ENCODE measurements at places on chromosomes 13 and 19. TPM values are rescaled to one million over a fixed set of nuclear protein-coding genes. Genes with fewer than 3 reads are reported as not detected.

- no peak for DNase-seq
Measured at GRCh38 chr19:41853768-41854167, 6.3 kb upstream of the RPS19 start.

- peak; percentile 64 for DNase-seq
Measured at GRCh38 chr13:57624565-57625435, 6.7 kb upstream of the PCDH17 start.

DNA sequence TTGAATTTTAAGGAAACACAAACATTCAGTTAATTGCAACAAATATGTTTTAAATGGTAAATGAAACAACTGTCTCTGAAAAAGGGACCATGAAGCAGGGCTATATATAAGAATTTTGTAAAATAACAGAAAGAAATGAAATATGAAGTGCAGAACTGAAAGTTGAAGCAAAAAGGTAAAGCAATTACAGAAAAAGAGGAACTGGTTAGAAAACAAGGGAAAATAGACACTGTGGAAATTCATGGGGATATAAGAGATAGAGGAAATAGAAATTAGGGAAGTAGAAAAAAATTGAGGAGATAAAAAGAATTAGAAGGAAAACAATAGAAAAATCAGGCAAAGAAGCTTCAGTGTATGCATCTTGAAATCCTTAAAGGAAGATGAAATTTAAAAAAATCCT is 40.0 kb upstream of the TDRD3 start:
- no peak for DNase-seq

GRCh38 chr19:16778796-16779411 is 50.3 kb upstream of the SIN3B start:
- peak; percentile 39 for DNase-seq

- DNase-seq, result no peak
Measured at GRCh38 chr13:112831196-112831595, 137.8 kb upstream of the MCF2L start.

DNA sequence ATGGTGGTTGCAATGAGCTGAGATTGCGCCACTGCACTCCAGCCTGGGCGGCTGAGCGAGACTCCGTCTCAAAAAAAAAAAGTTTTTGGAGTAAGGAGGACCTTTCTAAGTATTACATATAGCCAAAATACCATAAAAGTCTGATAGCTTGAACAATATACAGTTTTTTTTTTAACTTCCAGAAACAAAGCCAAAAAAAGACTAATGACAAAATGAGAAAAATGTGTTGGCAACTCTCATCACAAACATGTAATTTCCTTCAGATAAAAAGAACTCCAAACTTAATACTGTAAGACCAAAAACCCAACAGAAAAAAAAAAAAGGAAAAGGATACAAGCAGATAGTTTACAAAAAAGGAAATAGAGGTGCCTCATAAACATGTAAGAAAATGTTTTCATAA is 68.2 kb upstream of the MED4 start:
- no peak for DNase-seq

IGFL2 gene
- total RNA-seq, result not detected
